T-helper 17 cell (primary cell): ENCODE measurements at places on chromosomes 7 and 10.

DNA sequence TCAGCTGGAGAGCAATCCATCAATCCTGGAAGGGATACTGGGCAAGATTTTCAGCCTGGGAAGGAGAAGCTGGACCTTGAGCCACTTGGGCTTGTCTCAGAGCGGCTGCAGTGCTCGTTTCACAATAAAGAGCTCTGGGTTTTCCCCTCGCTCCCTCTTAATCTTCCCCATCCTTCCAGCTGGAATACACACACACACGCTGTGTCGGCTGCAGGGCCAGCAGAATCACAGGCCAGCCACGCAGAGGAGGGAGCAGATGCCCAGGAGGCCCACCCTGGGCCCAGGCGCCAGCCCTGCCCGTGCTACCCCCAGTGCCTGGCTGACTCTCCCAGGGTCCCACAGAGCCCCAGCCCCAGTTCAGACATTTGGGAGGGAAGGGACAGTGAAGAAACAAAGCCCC lies 255.1 kb downstream of the TNS3 start:
- no peak for DNase-seq

GRCh38 chr7:25319707-25320106 lies 91.4 kb upstream of the NPVF start:
- DNase-seq, result no peak

- DNase-seq, result no peak
Observed at GRCh38 chr7:23299770-23300300, 696 bp downstream of the MALSU1 start.

GRCh38 chr10:21057989-21058388 lies 160.9 kb upstream of the NEBL start:
- no peak for DNase-seq

DNA sequence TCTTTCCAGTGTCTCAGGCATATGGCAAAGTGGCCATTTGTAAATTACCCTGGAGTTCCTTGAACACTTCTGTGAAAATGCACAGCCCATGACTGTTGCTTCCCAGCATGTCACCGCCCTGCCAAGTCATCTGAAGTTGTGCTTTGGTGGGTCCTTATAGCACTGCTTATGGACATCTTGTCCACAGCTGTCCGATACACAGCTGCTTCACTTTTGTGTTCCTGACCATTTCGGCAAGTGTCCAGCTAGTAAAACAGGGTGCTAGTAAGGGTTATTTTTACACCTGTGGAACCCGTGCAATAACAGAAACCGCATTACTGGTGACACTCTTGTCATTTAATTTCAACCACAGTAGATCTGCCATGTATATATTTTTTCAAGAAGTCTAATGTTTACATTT lies 29.7 kb downstream of the PIP4K2A start:
- no peak for DNase-seq

DNA sequence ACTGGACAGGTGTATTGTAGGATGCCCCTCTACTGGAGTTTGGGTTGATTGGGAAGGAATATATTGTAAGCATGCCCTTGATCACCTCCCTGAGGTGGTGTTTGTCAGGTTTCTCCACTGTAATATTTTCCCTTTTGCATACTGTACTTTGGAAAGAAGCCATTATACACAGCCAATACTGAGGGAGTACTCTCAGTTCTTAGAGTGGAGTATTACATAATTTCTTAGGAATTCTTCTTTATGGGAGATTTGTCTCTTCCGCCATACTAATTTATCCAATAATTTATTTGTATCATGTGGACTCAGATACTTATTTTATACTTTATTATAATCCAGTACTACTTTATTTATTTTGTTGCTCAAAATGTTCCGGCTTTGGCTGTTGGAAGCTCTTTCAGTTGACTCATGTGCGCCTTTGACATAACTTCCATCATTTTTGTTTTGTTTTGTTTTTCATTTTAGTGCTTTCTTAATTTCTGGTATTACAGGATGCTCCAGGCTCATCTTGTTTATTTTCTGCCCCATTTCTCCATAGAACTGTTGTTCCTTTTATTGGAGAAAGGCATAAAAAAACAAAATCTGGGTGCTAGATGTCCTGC lies 29.7 kb downstream of the MKLN1 start:
- DNase-seq, result no peak

- DNase-seq, result no peak
Observed at GRCh38 chr10:86481761-86482160, 39.8 kb downstream of the WAPL start.

GRCh38 chr10:69469976-69470375 lies 18.7 kb downstream of the TSPAN15 start:
- no peak for DNase-seq

DNA sequence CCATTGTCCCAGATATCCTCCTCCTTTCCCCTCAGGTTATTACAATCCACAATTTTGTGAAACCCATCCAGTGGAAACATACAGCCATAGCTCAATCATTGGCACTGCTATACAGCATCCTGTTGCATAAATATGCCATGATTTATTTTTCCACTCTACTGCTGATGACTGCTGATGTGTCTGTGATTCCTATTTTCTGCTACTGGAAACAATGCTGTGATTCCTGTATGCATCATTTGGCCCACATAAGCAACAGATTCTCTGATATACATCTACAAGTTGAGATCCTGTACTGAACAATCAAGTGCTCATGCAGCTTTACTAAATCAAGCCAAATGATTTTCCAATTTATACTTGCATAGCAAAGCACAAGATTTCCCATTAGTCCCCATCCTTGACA lies 39.6 kb downstream of the CUL2 start:
- DNase-seq, result no peak

- DNase-seq, result no peak
Observed at GRCh38 chr10:7205656-7206055, 205.2 kb downstream of the SFMBT2 start.

GRCh38 chr7:33446551-33446950 lies 317.2 kb downstream of the BBS9 start:
- DNase-seq, result no peak

- DNase-seq, result no peak
Observed at GRCh38 chr10:14409247-14409646, 78.5 kb upstream of the FRMD4A start.

DNA sequence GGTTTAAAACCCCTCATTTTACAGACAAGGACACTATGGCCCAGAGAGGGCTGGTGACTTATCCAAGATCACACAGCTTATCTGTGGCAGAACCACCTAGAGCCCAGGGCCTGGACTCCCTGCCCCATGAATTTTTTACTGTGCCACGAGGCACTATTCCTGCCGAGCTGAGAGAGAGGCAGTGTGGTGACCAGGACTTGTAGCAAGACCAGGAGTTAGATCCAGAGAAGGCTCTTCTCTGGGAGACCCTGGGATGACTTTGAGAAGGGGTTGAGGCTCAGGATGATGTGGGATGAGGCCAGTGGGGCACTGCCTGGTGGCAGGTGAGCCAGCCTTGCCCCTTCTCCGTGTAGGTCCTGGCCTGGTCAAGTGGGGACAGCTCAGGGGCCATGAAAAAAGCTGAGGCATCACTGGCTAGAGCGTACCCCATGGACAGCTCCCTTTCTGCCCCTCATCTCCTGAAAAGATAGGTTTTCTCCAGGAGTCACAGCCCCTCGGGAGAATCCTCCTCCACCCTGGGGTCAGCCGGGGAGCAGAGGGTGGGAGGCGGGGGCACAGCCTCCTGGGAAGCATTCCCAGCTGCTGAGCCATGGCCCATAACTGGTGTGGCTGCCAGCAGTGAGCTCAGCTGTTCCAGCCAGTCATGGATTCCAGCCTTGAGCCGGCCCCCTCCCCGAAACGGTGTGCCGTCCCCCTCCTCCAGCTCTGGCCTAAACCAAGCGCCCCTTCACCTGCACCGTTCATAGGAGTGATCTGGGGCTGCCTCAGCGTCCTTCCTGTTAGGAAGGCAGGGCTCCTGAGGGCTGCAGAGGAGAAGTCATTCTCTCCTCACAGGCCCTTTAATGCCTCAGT lies 5.8 kb downstream of the FLNC start:
- no peak for DNase-seq

DNA sequence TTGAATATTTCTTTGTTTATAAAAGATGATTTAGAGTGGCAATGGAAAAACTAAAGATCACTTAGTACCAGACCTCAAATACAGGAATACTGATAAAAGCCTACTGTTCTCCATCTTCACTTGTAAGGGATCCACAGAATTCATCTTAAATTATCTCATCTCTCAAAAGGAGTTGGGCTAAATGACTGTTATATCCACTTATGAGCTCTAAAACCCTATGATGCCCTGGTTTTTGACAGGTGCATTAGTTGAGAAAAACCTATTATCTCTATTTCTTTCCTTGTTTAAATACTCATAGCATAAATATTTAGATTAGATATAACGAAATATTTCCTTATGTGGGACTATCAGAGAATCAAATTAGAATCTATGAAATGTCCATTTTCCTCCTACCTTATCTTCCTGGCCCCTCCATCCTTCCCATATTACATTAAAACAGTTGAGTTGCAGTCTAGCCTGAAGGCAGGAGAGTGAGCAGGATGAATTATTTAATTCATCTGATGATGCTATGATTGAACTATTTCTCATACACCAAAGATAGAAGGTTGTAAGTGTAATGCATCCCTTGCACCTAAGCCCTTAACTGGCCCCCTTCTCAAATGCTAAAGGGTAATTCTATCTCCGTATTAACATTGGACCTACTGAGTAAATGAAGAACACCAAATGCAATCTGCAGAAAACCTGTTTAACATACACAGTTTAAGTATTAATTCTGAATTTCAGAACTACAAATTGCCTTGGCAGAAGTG lies 29.7 kb downstream of the PPP3CB start:
- DNase-seq, result no peak

DNA sequence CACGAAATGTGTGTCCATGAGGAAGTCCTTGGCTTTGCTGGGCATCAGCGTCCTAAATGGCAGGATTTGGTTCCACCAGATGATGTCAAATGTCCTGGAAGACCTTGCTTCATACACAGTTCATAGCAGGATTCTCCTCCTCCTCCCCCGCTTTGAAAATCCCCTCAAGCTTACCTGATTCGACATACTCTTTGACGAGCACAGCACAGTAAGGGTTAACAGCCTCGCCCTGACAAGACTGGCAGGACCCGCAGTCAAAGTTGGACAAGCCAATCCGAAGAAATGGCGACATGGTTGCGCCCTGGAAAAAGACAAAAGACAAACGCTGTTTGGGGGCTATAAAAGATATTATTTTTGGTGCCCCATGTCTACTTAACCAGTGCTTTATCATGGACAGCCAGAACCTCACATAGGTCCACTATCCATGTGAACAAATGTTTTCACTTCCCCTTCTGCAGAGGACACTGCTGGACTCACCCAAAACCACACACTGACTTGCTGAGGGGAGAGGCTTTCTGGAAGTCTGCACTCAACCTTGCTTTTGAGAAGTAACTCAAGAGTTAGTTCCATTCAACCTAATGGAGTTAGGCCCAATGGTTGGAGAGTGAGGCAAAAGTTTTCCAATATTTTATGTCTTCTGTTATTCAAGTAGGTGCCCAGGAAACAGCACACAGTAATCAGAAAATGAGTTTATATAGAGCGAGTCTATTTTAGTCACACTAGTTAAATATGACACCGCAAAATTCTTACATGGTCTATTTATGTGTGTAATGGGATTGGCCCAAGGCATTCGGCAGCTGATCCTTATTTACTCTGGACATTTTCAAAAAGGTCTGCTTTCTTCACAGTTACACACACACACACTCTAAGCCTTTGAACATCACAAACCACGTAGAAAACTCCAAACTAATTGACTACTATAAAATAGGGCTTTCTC lies 65.0 kb downstream of the PRKCQ start:
- no peak for DNase-seq

DNA sequence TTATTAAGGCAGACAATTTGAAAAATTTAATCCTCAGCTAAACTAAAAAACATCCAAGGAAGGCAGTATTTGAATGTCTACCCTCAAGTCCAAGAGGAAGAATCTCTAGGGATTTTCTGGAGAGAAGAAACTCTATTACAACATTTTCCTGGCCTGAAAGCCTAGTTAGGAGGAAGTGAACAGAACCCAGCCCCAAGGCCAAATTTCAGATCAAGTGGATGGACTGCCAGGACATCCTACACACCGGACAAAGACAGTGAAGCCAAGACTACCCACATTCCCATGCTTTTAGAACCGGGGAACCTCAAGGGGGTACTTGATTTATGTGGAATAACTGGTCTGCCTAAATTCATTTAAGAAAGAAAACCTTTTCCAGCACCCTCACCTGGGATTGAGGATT lies 108.9 kb upstream of the MEOX2 start:
- DNase-seq, result no peak

DNA sequence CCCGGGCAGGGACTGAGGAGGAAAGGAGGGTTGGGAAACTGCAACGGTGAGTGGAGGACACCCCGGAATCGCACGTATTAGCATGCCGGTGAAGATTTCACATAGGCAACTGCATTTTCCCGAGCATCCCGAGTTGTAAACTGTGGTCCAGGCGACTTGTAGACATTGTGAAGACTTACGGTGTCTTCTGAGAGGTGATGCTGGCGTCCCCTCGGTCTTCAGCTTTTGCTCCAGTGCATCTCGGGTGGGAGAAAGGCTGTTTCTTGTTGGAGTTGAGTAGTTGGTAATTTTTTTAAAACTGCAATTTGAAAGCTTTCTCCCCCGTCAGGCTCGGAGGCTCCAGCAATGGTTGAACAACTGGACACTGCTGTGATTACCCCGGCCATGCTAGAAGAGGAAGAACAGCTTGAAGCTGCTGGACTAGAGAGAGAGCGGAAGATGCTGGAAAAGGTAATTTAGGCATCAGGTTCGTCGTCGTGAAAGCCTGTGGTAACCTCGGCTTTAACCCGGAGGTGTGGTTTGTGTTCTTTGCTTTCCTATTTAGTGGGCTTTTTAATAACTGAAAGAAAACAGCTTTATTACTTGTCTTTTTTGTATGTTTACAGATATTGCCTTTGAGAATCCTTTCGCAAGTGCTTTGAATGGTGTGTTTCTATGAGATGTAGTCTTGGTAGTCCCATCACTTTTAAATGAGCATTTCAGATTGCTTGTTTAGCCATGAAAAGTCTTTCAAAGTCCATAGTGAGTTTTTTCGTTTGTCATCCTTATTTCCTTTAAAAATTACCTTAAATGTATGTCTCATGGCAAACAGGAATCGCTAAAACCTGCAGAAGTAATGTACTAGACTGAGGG lies 687 bp downstream of the HELLS start:
- DNase-seq, result no peak

GRCh38 chr7:45021604-45022296 lies 21.7 kb downstream of the CCM2 start:
- no peak for DNase-seq

- DNase-seq, result no peak
Observed at GRCh38 chr10:46286991-46287693, at the start of gene ANTXRL. ANTXRL (plus strand) TSS chr10:46286997; CDS start chr10:46287263, 266 bp downstream.

DNA sequence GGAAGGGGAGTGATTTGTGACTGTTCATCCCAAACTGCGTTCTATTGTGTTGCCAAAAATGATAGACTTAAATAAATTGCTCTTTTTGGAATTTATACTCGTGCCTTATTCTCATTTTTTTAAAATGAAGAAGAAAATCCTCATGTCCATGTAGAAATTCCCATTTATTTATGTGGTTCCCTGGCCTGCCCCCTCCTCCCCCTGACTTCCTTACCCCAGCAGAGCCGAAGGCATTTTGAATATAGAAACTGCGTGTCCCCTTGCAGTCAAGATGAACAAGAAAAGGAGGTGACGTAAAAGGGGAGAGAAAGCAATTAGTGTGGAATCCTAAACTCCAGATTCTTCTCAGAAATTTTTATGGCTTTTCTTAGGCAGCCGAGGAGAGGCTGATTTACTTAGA lies 126.1 kb downstream of the FAM204A start:
- no peak for DNase-seq

- no peak for DNase-seq
Observed at GRCh38 chr10:128622706-128623105, 496.5 kb upstream of the MKI67 start.

GRCh38 chr10:110443239-110444003 lies 54.3 kb upstream of the DUSP5 start:
- DNase-seq, result no peak

GRCh38 chr7:155178096-155178495 lies 108.0 kb downstream of the HTR5A start:
- no peak for DNase-seq
